Osteoblast (primary cell): ENCODE measurements at places on chromosomes 4 and X.

GRCh38 chr4:6507345-6507744 lies 34.9 kb upstream of the PPP2R2C start:
- DNase-seq = no peak

DNA sequence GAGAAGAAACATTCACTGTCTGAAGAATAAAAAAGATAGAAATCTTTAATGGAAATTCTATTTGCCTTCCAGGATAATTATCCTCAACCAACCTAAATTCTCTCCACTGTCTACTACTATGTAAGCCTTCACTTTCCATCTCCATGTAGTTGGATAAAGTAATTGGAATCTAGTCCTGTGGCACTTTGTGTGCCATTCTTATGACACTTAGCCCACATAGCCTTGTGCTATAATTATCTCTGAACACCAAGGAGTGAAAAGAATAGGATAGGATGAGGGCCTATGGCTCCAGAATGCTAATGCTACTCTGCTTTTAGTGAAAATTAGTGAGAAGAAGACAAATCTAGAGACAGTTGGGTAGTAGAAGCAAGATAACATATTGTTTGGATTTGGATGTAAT lies 20.2 kb downstream of the PRSS48 start:
- DNase-seq = no peak

DNA sequence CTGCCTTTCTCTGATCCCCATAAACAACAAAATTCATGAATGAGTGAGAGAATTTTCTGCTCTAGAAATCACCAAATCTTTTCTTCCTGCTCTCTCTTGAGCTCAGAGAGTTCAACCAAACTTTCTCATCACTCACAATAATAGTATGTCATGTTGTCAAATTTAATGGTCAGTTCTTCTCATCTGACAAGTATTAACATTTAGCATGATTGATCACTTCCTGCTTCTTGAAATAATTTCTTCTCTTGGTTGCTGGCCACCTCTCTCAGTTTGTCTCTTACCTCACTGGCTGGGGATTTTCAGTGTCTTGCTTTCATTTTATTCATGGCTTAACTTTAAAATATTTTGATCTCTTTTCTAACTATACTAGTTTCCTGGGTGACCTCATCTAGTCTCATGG lies 25.5 kb upstream of the FGF5 start:
- no peak for DNase-seq

- DNase-seq = no peak
Observed at GRCh38 chr4:88745581-88746163, 48.0 kb upstream of the NAP1L5 start.

- DNase-seq = no peak
Observed at GRCh38 chrX:150361070-150361776, 1.9 kb upstream of the MAMLD1 start.

DNA sequence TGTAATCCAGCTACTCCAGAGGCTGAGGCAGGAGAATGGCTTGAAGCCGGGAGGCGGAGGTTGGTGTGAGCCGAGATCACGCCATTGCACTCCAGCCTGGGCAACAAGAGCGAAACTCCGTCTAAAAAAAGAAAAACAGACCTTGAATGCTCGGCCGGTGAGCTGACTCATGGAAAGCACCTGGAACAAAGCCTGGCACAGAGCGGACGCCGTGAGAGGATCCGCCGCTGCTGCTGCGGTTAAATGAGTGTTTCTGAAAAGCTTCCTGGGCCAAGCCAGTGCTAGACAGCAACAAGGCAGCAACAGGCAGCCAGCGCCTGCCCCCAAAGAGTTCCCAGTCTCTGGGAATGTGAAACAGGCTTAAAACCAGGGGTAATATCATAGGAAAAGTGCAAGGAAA lies 186.4 kb downstream of the AFAP1 start:
- DNase-seq = no peak

- DNase-seq = no peak
Observed at GRCh38 chr4:188778905-188779304, 639.7 kb downstream of the TRIML1 start.

DNA sequence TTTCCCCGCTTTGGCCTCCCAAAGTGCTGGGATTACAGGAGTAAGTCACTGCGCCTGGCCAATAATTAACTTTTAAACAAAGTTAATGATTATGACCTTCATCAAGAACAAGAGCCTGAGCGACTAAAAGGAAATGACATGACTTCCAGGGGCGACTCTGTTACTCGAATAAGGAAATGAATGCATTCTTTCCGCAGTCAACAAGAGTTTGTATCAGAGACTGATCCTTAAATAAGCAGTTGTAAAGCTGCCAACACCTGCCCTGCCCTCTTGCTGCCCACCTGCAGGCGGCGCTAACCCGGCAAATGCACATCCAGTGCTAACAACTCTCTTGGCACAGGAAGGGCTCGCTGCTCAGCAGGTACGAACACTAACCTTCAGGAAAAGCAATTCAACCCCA lies 27.3 kb downstream of the WDR1 start:
- DNase-seq = peak; percentile 74

DNA sequence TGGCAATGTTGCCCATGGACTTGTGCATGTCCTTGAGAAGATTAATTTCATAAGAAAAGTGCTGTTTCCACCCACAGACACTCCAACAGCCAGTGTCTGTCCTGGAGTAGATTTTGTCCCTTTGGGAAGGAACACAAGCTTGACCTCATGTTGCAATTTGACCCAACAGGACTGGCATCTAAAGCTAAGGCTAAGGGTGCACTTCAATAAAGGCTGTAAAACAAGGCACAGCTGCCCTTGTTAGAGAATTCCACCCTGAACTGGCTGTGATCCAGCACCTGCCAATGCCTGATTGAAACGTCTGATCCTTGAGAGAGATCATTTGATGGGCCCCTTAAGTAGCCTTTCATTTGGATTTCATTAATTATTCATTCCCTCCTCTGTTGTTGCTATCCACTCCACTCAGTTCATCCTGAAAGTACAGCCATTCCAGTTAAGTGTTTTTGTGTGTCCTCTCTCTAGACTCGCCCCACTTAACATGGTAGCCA lies 56.2 kb downstream of the CD99L2 start:
- DNase-seq = no peak

DNA sequence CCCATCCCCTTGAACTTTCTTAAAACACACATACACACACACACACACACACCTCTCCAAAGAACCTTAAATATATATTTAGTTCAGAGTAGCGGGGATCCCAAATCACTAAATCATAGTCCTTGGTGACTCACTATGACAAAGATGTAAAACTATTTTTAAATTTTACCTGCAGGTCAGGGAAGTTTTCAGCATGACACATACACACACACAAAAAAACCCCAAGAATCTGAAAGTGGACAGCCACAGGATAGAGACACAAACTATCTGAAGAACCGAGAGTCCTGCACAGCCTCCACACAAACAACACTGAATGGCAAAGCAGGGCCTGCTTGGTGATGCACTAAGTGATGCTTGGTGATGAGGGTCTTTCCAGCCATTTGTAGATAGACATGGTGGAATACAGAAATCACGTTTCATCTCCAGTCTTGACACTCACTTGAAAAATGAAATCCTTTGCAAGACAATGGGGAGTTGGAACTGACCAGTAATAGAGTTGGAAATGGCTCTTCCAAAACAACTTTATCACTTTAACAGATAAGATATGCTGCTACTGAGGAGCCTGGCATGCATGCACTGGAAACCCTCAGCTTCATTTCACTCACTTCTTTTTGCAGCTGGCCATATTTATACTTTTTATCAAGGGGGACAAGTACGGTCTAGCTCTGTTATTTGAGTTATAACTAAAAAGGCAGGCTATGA lies 307.3 kb downstream of the RAPGEF2 start:
- DNase-seq = no peak

DNA sequence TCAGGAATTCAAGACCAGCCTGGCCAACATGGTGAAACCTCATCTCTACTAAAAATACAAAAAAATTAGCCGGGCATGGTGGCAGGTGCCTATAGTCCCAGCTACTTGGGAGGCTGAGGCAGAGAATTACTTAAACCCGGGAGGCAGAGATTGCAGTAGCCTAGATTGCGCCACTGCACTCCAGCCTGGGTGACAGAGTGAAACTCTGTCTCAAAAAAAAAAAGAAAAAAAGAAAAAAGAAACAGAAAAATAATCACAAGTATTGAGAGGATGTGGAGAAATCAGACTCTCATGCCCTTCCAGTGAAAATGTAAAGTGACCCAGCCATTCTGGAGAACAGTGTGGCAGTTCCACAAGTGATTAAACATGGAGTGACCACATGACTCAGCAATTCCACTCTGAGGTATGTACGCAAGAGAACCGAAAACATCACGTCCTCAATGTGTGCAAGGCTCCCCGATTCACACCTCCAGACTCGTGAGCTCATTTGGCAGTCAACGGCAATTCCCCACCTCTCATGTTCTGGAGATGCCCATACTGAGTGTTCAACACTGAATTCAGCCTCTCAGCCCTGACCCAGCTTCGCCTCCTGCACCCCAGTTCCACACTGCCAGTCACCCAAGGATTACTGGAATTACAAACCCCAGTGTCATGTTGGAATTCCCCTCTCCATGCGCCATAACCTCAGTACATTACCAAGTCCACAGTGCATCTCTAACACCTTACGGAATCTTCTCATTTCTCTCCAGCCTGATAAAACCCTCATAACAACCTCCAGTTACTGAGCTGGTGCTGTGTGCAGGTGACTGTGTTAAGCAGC lies 21.1 kb downstream of the ACOX3 start:
- no peak for DNase-seq

GRCh38 chrX:97995834-97996233 lies 1112.1 kb downstream of the RPA4 start:
- no peak for DNase-seq

DNA sequence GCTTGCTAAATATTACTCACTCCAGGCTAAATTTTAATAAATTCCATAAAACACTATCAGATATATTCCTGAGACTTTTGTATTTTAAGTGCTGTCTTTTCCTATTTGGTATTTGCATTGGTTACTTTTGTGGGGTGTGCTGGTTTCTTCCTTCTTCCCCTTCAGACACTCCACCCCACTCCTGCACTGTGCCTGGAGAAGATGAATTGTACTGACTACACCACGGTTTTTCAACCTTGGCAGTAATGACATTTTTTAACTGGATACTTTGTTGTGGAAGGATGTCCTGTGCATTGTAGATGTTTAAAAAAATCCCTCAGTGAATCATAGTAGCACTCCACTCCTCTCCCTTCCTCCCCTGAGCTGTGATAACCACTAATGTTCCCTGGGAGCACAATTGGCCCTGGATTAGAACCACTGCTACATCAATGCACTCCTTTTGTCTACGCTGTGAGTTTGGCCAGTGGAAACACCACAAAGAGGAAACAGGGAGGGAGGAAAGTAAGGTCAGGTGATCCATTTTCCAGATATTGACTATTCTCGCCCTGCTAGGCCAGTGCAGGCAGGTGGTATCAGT lies 36.3 kb downstream of the SNCA start:
- no peak for DNase-seq

DNA sequence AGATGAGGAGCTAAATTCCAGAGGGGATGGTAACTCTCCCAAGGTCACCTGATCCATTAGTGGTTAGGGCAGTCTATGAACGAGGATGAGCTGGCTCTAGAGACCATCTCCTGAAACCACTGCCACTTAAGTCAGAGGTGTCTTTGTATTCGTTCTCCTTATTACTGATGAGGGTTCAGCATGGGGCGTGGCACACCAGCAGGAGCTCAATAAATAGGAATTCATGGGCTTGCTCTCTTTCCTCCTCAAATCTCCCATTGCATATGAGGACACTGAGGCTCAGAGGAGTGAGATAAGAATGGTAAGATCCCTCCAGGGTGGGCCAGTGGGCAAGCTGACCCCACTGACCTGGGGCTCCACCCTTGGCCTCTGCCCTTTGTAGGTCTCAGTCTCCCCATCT lies 1.7 kb upstream of the GATA1 start:
- no peak for DNase-seq

DNA sequence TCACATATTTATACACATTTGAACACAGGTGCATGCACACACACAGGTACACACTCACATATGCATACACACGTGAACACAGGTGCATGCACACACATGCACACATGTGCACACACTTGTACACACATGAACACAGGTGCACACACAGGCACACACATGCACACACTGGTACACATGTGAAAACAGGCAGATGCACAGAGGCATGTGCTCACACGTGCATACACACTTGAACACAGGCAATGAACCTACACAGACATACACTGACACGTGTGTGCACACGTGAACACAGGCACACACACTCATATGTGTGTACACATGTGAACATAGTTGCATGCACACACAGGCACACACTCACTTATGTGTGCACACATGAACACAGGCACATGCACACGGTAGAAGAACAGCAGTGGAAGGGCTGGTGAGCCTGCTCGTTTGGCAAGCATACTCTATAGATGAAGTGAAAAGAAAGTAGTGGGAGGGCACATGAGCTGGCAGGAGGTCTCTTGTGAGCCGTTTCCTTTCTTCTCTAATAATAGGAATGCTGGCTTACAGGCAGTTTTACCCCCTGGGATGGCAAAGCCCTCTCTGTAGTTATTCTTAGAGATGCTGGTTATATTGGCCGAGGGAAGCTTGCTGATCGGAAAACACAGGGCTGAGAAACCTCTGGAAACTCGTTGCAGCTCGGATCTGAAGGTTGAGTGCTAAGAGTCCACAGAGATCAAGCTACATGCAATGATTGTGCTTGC lies 279.6 kb upstream of the CLNK start:
- DNase-seq = no peak

DNA sequence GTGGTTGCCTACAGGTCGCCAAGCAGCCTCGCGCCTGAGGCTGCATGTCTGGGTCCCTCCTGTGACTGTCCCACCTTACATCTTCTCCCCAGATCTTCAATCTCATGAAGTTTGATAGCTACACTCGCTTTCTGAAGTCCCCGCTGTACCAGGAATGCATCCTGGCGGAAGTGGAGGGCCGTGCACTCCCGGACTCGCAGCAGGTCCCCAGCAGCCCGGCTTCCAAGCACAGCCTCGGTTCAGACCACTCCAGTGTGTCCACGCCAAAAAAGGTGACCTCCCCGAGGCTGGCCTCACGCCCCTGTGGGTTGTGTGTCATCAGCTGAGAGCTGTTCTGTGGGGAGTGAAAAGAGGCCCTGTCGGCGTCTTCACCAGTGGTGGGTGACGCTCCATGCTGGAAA lies 24.9 kb upstream of the HGFAC start:
- DNase-seq = peak; percentile 71
